CD8-positive, alpha-beta T cell (primary cell): ENCODE measurements at places on chromosomes 4 and X. TPM values are rescaled to one million over a fixed set of nuclear protein-coding genes. Genes with fewer than 3 reads are reported as not detected.

DNA sequence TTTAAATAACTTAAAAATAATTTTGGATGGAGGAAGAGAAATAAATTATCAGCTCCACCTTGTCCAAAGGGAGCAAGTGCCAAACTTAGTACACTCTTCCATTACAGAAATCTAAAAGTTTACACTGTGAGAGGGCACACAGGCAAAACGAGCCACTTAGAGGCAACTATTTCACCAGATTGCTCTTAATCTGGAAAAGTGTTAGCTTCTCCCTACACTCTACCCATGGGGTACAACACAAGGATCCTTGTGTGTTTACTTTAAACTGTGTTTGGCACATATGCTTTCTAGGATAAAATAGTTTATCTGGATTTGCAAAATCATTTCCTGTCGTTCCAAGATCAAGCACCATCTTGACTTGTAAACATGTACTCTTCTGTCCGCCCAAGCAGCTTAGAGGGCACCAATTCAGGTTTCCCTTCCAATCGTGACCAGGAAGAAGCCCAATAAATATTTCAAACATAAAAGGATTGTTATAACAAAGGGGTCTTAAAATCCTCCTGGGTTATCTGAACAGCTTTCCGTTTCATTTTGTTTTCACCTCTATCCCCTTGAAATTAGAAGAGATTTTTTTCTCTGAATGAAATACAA lies 29.0 kb upstream of the KDR start:
- DNase-seq: no peak

- DNase-seq: no peak
Measured at GRCh38 chr4:76305971-76306881, at the start of gene STBD1. Gene STBD1, plus strand, starts transcription at chr4:76306733. Its CDS starts 37 bp downstream, at chr4:76306770.

Gene TLR2
- 1.6 TPM for total RNA-seq

GRCh38 chr4:2932951-2933565 lies 30.1 kb downstream of the NOP14 start:
- peak; percentile 60 for DNase-seq

DNA sequence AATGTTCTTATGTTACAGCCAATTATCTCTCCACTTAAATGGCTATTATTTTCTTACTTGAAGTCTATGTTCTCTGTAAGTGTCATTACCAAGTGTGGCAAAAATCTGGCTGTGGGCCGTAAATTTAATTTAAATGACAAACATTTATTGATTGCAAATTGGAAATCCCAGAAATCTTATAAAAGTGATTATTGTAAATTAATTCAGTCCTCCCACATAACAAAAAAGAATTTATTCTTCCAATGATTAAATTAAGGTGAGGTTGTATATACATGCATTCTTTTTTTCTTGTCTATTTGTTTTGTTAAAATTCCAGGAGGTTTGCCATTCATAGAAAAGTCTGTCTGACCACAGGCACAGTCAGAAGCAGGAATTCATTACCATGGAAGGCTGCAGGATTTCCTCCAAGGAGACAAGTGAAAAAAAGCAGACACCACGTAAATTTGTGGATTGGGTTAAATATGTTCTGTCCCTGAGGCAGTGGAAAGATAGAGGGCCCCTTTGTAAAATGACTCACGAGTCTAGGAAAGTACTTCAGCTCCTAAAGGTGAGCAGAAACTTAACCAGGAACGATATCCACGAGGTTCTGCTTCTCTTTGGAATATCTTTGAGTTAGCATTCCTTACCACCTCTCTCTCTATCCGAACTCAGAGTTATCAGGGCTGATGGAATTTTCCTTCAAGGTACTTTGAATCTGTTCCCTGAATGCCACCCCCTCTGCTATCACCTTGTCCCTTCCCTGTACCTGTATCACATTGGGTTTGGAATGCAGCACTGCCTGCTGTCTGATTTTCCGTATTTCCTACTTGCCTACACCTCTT lies 10.7 kb downstream of the PPARGC1A start:
- no peak for DNase-seq

GRCh38 chr4:100811046-100811445 lies 293.2 kb upstream of the EMCN start:
- DNase-seq: no peak

- no peak for DNase-seq
Measured at GRCh38 chrX:56759736-56760409, 30.8 kb downstream of the NBDY start.

Gene DMP1
- not detected for total RNA-seq

DNA sequence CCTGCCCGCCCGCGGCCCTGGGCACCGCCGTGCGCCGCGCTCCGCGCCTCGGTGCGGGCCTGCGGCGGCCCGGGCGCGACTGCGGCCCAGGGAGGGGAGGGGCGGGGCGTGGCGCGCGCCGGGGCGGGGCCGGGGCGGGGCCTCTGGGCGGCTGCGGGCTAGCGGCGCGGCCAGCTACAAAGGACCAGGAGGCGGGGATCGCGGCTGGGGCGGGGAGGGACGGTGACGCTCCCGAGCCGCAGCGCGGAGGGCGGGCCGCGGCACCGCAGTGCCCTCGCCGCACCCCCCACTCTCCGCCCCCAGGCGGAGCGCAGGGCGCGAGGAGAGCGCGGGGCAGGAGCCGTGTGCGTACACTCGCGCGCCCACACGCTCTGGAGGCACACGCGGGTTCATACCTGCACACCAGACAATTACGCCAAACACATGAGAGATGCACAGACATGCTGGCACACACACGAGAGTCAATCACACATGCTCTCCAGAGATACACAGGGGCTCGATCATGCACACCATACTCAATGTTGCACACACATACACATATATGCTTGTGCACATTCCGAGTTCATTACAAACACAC lies at the start of gene CRMP1:
Gene CRMP1, minus strand, starts transcription at position 83 of the 577 bp plus-strand sequence. CDS start 117 bp downstream, outside the sequence.
- DNase-seq: no peak

GRCh38 chr4:7418131-7418943 lies 16.4 kb downstream of the PSAPL1 start:
- DNase-seq: no peak

- DNase-seq: no peak
Measured at GRCh38 chrX:8748855-8749254, 16.9 kb upstream of the ANOS1 start.

Gene ETFDH
- total RNA-seq: 16.7 TPM

DNA sequence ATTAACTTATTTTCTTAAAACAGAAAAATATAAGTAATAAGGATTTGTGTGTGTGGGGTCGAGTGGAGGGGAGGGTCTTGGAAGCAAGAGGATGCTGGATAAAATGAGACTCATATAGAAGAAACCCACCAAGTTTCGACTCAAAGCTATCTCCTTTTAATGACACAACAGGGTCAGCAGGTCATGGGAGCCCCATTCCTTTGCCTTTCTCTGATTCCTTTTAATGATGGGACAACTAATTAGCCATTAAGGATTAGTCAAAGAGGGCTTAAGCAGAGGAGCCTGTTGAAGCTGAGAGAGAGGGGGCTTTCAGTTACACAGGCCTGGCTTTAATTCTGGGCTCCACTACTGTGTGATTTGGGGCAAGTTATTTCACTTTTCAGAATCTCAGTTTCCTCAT lies 102.8 kb downstream of the GPR50 start:
- DNase-seq: no peak

GRCh38 chr4:146520896-146521540 lies 722 bp downstream of the SLC10A7 start:
- peak; percentile 17 for DNase-seq

Gene XK
- not detected for total RNA-seq

GRCh38 chr4:145960012-145960411 lies 21.4 kb upstream of the ZNF827 start:
- no peak for DNase-seq

- DNase-seq: no peak
Measured at GRCh38 chrX:26851981-26852380, 611.2 kb downstream of the PPP4R3C start.

Gene BLOC1S4
- 29.7 TPM for total RNA-seq

Gene NEUROG2
- total RNA-seq: not detected

GRCh38 chr4:138330531-138330930 lies 88.4 kb upstream of the SLC7A11 start:
- no peak for DNase-seq

Gene NLGN4X
- total RNA-seq: not detected

DNA sequence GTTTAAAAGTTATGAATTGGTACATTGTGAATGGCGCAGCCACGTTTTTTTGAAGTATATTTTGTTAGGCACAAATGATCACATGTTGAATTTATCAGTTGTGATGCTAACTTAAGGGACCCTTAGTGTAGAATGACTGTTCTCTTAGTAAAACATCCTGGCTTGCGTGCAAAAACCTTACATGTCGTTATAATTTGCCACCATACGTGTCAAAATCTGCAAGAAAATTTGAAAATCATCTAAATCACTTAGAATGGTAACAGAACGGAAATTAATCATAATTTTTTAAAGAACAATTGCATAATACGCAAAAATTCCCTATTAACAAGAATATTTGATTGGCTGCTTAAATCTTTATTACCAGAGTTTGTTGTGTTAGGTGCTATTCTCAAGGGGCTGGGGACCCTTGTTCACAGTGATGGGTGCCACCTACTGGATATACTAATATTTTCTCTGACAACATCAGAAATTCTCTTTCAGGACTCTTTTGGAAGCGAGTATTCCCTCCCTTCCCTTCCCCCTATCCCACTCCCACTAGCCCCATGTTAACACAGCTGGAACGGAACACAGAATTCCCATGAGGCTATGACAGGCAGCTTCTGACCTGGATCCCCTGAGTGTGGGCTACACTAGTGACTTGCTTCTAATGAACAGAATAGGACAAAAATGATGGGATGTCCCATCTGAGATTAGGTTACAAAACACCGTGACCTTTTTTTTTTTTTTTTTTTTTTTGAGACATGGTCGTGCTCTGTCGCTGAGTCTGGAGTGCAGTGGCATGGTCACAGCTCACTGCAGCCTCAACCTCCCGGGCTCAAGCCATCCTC lies 71.8 kb downstream of the SUPT20HL2 start:
- no peak for DNase-seq

Gene OTUD5
- 109 TPM for total RNA-seq

Gene SLC16A2
- 0.16 TPM for total RNA-seq

GRCh38 chr4:2065106-2065930 lies 6.2 kb downstream of the NAT8L start:
- no peak for DNase-seq

GRCh38 chr4:170234800-170235199 lies 145.0 kb upstream of the AADAT start:
- no peak for DNase-seq

Gene SMR3B
- total RNA-seq: not detected

Gene CT45A3
- total RNA-seq: not detected

Gene MAGEB6B
- total RNA-seq: not detected

DNA sequence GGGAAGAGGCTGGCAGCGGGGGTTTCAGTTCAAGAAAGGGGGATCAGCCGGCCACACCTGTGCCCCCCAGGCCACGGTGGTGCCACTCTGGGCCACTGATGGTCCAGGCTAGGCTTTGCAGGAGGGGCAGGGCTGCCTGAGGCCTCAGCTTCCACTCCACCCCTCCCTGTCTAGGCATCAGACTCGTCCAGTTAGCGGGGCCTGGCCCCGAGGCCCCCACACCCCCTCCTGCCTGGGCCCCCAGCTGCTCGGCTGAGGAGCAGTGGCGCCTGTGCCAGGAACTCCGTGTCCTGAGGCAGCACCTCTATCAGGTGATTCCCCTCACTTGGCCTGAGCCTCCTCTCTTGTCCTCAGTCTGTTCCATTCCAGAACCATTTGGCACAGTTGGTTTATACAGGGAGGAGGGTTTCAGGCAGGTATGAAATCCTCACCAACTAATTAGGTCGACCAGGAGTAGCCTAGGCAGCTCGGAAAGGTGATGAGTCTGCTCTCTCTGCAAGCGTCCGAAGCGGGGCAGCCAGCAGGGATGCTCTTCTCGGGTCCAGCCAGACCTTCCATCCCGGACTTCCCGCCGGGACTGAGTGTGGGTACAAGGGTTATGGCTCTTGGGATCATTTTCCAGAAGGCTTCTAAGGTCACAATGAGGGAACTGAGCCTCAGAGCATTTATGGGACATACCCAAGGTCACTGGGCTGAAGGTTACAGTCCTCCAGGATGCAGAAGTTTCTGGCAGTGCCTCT lies 2.1 kb downstream of the NSG1 start:
- no peak for DNase-seq

- DNase-seq: no peak
Measured at GRCh38 chr4:81860111-81860510, 388.4 kb upstream of the RASGEF1B start.

- no peak for DNase-seq
Measured at GRCh38 chrX:52977953-52978352, 19.6 kb upstream of the FAM156A start.

DNA sequence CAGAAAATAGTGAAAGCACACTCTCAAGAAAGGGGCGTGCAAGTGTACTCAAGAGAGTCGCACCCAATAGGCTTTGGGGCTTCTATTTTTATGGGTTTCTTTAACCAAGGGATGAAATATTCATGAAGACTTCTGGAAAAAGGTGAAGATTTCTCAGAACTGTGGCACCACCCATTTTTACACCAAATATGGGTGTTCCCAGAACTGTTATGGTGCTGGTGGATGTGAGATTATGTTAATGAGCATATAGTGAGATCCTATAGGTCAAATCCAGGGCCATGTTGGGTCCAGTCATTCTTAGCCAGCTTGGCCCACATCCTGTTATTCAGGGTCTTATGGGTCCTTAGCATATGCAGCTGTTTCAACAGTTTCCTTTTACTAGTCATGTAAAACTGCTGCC lies 61.0 kb upstream of the SMIM10 start:
- no peak for DNase-seq

- no peak for DNase-seq
Measured at GRCh38 chr4:138706201-138706600, 309.4 kb upstream of the NOCT start.

Gene VEGFC
- not detected for total RNA-seq

Gene NKX3-2
- not detected for total RNA-seq

DNA sequence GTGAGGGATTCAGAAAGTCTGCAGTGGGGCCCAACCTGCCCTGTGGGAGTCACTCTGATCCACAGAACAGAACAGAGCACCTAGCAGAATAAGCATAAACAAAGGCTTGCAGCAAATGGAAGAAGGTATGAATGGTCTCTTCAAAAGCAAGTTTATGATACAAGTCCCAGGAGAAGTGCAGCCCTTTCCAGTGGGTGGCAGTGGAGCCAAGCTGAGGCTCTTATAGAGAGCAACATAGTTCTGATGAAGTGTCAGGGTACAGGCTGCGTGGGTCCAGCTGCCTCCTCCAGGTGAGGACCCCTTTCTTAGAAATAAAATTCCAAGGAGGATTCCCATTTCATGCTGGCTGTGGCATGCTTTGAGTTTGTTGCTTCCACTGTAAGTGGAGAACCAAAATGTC lies 88.8 kb upstream of the PAK3 start:
- DNase-seq: no peak

Gene SNCA
- not detected for total RNA-seq

Gene CD38
- 6.2 TPM for total RNA-seq

DNA sequence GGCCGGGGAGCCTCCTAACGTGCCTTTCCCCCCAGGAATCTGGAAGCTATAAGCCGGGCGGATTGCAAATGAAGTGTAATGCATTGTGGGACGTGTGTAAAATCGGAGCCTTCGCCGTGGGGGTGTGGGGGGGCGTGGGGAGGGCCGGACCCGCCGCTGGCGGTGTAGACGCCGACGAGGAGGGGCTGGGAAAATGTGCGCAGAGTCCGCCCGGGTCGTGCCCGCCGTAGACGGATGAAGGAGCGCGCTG lies 1.3 kb downstream of the STOX2 start:
- no peak for DNase-seq

GRCh38 chrX:122504026-122504425 lies 680.1 kb upstream of the GRIA3 start:
- DNase-seq: no peak
